GM12892 (cell line): ENCODE measurements at places on chromosomes 3 and 15.
A peak's percentile ranks its signal among the peaks of the same experiment; 100 is the strongest.

DNA sequence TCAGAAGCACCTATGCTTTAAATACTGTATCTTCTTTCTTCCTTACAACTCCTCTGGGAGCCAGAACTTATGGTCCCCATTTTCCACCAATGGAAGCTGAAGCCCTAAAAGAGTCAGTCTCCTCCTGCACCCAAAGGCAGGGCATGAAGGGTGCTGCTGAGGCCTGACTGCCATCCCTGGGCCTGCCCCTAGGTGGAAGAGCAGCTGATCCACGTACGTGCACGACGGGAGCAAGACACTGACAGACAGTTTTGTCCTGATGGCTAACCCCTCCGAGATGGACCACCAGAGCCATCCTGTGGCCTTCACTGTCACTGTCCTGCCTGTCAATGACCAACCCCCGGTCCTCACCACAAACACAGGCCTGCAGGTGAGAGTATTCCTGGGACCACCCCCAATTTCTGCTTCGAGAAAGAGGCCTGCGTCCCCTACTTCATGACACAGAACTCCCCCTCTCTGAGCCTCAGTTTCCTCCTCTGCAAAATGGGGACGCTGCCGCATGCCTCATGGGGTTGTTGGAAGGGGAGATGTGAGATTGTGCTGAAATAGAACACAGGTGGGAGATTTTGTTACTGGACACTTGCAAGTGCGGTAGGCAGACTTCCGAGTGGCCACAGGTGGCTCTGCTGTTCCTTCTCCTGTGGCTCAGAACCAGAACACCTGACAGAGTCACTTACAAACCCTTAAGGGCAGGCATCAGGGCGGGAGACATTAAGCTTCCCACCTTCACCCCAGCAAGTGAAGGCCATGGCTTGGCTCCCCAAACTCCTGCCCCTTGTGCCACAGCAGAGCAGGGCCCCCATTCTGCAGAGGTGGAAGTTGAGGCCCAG is 175.4 kb downstream of the TBC1D2B start:
- DNase-seq: no peak

- no peak for DNase-seq
Measured at GRCh38 chr3:123088387-123088786, 21.6 kb downstream of the PDIA5 start.

DNA sequence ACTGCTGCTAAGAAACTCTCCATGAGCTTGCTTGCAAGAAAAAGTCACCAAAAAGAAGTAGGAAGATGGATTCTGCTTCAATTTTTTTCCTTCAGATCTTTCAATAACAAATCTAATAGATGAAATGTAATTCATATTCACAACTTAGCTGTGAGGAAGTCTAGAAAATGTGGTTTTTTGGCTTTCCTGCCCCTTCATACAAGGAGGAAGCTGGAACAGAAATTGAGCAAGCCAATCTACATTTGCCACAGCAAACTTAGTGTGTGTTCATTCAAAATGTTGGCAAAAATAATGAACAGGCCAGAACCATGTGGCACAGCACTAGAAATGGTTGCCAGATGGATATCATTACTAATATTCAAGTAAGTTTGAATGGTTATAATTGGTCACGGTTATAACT is 93.2 kb upstream of the NEDD4 start:
- DNase-seq: no peak

DNA sequence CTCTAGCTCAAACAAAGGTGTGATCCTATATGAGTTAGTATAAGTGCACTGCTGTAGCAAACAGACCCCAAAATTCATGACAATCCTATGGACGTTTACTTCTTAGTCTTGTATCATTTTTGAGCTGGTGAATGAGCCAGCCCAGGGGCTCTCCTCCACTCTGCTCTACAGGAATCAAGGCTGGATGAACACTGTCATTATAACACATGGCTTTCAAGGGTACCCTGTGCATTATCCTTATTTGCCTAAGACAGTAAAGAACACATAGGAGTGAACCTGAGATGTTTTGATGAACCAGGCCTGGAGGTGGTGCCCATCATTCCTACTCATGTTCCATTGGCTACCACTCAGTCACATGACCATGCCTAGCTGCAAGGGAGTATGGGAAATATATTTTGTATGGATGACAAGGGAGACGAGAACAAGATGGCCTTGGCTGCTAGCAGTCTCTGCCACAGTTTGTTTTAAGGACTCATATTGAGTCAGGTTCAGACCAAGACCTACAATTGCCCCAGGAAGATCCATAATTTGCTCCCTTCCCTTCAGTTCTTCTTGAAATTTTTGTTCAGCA is 107.4 kb upstream of the HES1 start:
- no peak for DNase-seq

GRCh38 chr3:127535106-127535785 is 55.3 kb downstream of the TPRA1 start:
- no peak for DNase-seq

DNA sequence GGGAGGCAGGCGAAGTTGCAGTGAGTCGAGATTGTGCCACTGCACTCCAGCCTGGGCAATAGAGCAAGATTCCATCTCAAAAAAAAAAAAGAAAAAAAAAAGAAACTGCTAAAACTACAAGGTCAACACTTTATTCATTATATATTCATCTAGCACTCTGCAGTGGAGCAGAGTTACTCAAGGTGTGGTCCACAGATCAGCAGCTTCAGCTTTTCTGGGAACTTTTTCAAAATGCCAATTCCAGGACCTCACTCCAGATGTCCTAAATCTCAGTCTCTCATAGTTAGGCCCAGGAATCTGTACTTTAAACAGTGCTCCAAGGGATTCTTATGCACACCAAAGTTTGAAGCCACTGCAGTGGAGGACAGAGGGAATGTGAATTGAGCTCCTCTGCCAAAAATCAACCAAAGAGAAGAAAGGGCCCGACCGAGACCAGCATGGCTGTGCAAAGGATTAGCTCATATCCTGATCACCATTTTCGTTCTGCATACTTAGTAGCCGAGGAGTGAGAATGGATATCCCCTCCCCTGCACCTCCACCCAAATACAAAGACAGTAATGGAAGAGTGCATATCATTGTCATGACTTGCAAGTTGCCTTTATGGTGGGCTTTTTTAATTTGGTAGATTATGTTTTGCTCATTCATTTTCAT is 201.9 kb downstream of the MEX3B start:
- no peak for DNase-seq

- no peak for DNase-seq
Measured at GRCh38 chr3:124837065-124837464, 50.1 kb downstream of the ITGB5 start.

- DNase-seq: no peak
Measured at GRCh38 chr3:94735354-94735753, 672.5 kb downstream of the NSUN3 start.

GRCh38 chr3:144407335-144407734 is 435.7 kb downstream of the DIPK2A start:
- no peak for DNase-seq

- DNase-seq: no peak
Measured at GRCh38 chr3:43435706-43436105, 149.4 kb downstream of the SNRK start.

- DNase-seq: no peak
Measured at GRCh38 chr3:7733933-7734332, 767.7 kb upstream of the LMCD1 start.

GRCh38 chr3:149091983-149092382 is 5.7 kb upstream of the HLTF start:
- DNase-seq: no peak

- DNase-seq: no peak
Measured at GRCh38 chr15:75123395-75123794, 78.3 kb upstream of the C15orf39 start.

- no peak for DNase-seq
Measured at GRCh38 chr3:43883729-43884396, 193.1 kb downstream of the ABHD5 start.

DNA sequence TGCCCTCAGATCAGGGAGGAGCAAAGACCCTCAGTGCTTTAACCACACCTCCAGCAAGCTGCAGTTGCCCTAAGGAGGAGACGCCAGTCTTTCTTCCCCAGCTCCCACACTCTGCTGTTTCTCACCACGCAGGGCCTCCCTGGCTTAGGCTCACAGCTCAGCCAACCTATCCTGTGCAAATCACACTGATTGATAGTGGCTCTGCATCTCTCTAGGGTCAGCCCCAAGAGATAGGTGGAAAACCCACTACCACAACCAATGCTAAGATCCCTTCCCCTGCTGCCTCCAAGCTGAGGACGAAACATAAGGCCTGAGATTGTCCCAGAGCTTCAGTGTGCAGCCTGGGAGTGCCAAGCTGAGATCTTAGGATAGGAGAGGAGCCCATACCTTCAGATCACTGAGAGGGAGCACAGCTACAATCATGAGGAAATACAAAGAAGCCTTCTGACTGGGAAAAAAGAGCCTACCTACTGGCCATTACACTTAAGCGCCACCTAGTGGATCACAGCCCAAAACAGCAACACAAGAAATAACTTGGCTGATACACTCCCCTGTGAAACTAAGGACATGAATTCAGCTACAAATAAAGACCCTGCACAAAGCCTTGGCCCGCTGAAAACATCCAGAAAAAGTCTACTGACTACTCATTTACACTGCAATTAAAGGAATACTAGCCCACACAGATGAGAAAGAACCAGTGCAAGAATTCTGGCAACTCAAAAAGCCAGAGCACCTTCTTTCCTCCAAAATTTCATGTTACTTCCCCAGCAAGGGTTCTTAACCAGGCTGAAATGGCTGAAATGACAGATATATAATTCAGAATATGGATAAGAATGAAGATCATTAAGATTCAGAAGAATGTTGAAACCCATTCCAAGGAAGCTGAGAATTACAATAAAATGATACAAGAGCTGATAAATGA is 271.5 kb upstream of the DCBLD2 start:
- no peak for DNase-seq

DNA sequence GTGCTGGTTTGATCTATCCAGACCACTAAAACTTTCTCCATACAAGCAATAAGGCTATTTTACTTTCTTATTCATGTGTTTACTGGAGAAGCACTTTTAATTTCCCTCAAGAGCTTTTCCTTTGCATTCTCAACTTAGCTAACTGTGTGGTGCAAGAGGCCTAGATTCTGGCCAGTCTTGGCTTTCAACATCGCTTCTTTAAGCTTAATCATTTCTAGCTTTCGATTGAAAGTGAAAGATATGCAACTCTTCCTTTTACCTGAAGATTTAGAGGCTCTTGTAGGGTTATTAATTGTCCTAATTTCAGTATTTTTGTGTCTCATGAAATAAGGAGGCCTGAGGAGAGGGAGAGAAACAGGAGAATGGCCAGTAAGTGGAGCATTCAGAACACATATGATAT is 234.8 kb upstream of the GADL1 start:
- no peak for DNase-seq

DNA sequence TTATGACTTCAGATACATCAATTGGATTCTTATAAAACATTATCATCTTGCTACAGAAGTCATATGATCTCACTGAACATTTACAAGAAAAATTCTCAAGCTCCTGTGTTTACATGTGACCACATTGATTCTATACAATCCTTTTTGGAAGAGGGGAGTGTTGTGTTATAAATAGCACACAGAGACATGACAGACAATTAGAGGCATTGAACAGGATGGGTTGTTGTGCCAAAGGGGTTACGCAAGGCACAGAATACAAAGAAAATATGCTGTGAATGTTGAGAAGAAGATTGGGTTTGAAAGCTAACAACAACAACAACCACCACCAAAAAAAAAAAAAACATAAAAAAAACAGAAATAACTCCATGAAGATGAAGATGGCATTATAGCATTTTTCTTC is 32.5 kb upstream of the TBL1XR1 start:
- no peak for DNase-seq

DNA sequence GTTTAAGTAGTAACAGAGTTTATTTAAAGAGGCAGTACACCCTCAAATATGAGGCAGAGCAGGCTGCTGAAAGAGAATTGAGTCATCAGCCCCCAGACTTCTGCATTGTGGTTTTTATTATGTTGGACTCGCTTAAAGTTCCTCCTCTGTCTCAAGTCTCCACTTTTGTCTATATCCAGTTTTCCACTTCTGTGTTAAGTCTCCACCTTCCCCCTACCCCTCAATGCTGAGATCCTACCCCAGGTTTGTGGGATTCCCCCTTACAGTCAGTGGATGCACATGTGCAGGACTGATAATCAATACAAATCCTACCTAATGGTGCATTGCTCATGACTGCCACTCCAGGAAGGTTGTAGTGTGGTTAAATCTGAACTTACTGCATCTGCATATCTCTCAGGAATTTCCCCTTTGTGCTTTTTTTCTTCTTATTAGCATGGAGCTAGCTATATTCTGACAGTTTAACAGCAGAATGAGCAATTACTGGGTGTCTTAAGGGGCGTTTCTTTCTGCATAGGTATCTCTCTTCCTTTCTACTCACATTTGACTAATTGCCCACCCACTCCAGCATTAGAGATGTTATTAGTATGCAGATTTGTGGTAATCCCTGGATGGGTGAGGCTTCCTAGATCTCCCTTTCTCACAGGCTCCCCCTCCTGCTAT is 11.9 kb upstream of the CD200R1L start:
- DNase-seq: no peak

- DNase-seq: no peak
Measured at GRCh38 chr3:13132731-13133410, 59.6 kb upstream of the IQSEC1 start.

- DNase-seq: no peak
Measured at GRCh38 chr3:76040946-76041345, 255.6 kb upstream of the ZNF717 start.

- DNase-seq: no peak
Measured at GRCh38 chr3:140206196-140207040, 271.4 kb downstream of the CLSTN2 start.

GRCh38 chr3:127585163-127585812 is 5.2 kb downstream of the TPRA1 start:
- DNase-seq: no peak

DNA sequence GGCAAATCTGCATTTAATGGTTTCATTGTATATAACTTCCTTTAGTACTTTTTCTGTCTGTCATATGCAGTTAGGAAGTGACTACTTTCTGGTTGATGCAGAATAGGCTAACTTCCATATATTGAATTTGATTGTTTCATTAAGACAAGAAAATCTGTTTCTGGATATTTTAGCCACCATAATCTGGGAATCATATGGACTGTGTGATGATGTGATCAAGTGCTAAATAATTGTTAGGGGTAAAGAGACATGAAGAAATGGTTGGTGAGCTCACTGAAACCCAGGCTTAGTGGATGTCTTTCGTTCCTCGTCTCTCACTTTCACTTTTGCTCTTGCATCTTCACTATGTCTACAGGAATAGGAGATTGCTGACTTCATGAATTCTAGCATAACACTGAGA is 3.5 kb upstream of the MNS1 start:
- DNase-seq: no peak

DNA sequence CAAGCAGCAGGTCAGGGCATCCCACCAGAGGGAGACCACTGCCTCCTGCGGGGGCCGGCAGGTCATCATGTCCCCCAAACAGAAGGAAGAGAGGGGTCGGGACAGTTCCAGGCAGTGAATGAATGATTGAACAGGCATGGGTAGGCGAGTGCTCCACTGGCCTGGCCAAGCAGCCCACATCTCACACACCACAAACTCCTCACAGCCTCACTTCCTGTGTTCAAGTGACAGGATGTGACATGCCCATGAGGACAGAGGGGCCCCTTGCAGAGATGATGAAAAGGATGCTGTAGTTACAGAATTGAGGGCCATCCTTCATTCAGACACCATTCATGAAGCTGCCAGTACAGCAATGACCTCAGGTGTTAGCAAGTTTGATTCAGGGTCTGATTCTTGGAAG is 3.7 kb downstream of the IQSEC1 start:
- peak; percentile 71 for DNase-seq
